ENCODE measurements at places on chromosomes 4 and X.
A peak's percentile ranks its signal among the peaks of the same experiment; 100 is the strongest.

GRCh38 chrX:2614911-2615310 lies 76.2 kb upstream of the CD99 start:
- no peak overlapping the region for H3K4me3 ChIP-seq
- H3K4me1 ChIP-seq: peaks cover 9% of the 10 kb centered on the region
- DNase-seq: no peak
- no peaks in the 10 kb centered on the region for H3K36me3 ChIP-seq
- no peaks in the 10 kb centered on the region for H3K27me3 ChIP-seq
- peak overlapping the region; percentile 45 for H3K27ac ChIP-seq

GRCh38 chrX:154597221-154597620 lies 12.3 kb downstream of the CTAG1A start:
- H3K36me3 ChIP-seq: no peaks in the 10 kb centered on the region
- H3K27ac ChIP-seq: no peak overlapping the region
- H3K4me1 ChIP-seq: peaks cover 9% of the 10 kb centered on the region

GRCh38 chr4:29046781-29047180 lies 1673.4 kb upstream of the PCDH7 start:
- H3K27ac ChIP-seq: no peak overlapping the region
- no peaks in the 10 kb centered on the region for H3K27me3 ChIP-seq
- no peak overlapping the region for H3K4me3 ChIP-seq
- no peaks in the 10 kb centered on the region for H3K36me3 ChIP-seq
- no peak for DNase-seq

DNA sequence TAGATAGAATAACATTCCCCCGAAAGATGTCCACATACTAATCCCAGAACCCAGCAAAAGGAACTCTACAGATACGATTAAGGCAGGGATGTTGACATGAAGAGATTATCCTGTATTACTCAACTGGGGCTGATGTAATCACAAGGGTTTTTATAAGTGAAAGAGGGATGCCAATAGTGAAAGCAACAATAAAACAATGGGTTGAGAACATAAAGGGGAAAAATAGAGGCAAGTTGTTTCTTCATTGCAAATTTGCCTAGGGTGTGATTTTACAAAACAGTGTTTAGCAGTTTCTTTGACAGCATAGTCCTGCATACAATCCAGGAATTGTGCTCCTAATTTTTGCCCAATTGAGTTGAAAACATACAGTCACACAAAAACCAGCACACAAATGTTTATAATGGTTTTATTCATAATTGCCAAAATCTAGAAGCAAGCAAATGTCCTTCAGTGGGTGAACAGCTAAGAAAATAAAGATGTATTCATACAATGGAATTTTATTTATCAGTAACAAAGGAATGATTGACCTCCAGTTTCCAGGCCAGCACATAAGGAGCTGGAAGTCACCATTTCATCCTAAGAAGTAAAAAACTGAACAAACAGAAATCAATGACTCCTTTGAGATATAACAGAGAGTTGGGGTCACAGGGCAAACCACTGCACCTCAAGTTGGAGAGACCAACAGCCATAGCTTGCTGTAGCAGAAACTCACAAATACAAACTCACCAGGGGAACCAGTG lies 107.2 kb downstream of the CENPC start:
- H3K36me3 ChIP-seq: peaks cover 3% of the 10 kb centered on the region
- no peak overlapping the region for H3K4me3 ChIP-seq
- no peak overlapping the region for H3K27ac ChIP-seq
- H3K4me1 ChIP-seq: no peaks in the 10 kb centered on the region

GRCh38 chrX:101744085-101744484 lies 84.4 kb upstream of the ARMCX2 start:
- H3K27me3 ChIP-seq: no peaks in the 10 kb centered on the region
- no peak overlapping the region for H3K4me3 ChIP-seq
- no peak overlapping the region for H3K27ac ChIP-seq
- no peaks in the 10 kb centered on the region for H3K4me1 ChIP-seq

DNA sequence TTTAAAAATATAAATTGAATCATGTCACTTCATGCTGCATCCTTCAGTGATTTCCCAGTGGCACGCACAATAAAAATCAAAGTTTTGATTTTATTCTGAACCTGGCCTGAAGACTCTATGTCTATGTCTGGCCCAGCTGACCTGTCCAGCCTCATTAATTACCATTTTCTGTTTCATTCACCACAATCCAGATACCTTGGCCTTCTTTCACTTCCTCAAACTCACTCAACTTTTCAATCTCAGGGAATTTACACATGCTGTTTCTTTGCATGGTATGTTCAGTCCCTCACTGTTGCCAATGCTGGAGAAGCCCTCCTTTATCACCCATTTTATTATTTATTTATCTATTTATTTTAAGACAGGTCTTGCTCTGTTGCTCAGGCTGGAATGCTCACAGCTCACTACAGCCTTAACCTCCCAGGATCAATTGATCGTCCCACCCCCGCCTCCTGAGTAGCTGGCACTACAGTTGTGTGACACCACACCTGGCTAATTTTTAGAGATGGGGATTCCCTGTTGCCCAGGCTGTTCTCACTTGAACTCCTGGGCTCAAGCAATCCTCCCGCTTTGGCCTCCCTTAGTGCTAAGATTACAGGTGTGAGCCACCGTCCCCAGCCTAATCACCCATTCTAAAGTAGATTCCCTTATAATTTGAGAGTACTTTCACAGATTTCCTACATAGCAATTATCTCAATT lies 43.1 kb downstream of the ZGRF1 start:
- H3K4me3 ChIP-seq: no peak overlapping the region
- H3K27me3 ChIP-seq: no peaks in the 10 kb centered on the region
- DNase-seq: no peak

Measured in sigmoid colon (tissue), 7 donors.